ENCODE measurements at places on chromosomes 16 and 17.

- no peak for DNase-seq
Measured at GRCh38 chr16:59634951-59635350, 900.8 kb upstream of the GOT2 start.

DNA sequence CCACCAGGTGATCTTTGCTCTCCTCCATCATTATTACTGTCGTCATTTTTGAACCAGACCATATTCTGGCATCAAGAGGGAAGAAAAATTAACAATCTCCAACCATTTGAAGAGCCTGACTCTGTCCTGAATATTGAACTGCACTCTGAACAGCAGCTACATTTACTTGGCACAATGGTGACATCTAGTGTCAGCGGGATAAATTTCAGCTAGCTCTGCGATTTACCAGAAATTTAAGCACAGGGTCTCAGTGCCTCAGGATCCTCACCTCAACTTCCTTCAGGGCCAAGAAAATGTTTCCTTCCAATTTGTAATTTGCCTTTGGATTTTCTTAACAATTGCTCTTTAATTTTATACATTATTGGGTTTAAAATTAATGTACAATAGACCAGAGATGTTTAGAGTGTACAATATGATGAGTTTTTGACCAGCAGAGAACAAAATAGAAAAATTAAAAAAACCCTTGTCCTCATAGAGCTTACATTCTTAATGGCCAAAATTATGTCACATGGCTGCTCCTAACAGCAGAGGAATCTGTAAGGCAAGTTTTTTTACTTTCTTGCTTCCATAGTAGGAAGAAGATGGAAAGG lies 10.7 kb upstream of the ZNF19 start:
- peak; percentile 23 for DNase-seq

DNA sequence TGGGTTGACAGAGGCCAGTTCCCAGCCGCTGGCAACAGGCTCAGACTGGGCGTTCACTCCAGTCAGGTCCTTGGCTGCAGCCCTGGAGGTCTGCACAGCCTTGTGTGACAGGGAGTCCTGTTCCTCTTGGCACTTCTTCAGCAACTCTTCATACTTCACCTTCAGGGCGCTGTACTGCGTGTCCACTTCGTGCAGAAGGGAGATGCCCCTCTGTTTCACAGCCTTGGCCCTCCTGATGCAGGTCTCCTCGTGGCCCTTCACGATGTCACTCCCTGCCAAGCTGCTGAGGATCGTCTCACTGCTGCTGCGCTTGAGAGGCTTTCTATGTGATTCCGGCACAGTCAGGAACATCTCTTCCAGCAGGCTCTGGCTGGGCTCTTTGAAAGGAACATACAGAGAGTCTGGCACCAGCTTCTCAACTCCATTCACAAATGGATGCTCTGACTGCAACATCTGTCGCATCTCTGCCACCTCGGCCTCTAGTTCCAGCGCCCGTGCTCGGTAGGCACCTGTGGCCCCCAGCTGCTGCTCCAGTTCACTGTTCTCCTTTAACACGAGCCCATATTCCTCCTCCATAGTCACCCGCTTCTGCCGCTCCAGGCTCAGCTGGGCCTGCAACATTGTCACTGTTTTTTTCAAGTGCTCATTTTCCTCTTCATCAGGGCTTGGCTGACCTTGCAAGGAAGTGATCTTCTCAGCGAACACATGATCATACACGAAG lies 27.2 kb downstream of the CDR2 start:
- no peak for DNase-seq

DNA sequence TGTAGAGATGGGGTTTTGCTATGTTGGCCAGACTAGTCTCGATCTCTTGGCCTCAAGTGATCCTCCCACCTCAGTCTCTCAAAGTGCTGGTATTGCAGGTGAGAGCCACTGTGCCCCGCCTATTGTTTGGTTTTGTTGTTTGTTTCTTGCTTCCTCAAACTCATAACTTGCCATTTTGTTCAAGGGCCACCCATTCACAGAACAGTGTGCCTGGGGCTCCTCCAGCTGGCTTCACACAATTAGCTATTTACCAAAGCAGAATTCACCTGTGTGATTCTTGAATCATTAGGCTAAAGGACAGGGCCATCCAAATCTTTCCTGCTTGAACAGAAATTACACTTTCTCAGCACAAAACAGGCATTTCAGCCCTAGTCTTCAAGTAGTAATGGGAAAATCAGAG lies 7.2 kb downstream of the ABHD15 start:
- DNase-seq = peak; percentile 37

GRCh38 chr16:15894571-15895374 lies 6.4 kb upstream of the CEP20 start:
- no peak for DNase-seq

GRCh38 chr16:65788434-65789140 lies 577.9 kb upstream of the CDH5 start:
- no peak for DNase-seq

- DNase-seq = no peak
Measured at GRCh38 chr16:1963806-1964505, 670 bp downstream of the RPS2 start.

- DNase-seq = no peak
Measured at GRCh38 chr17:77165577-77165976, 24.8 kb downstream of the SEC14L1 start.

DNA sequence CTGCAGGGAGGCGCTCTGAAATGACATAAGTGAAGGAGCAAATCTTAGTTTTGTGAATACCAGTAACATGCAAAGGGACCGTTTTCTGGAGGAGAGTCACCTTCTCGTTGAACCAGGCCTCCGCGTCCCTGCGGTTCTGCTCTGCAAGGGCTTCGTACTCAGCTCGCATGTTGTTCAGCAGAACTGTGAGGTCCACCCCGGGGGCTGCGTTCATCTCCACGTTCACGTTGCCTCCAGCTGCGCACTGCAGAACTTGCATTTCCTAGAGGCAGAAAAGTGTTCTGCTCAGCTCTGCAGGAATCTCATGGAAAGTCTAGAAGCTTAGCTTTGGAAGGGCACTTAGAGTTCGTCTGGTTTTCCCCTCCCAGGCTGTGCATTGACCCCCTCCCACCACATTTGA lies 4.1 kb downstream of the KRT25 start:
- DNase-seq = no peak

DNA sequence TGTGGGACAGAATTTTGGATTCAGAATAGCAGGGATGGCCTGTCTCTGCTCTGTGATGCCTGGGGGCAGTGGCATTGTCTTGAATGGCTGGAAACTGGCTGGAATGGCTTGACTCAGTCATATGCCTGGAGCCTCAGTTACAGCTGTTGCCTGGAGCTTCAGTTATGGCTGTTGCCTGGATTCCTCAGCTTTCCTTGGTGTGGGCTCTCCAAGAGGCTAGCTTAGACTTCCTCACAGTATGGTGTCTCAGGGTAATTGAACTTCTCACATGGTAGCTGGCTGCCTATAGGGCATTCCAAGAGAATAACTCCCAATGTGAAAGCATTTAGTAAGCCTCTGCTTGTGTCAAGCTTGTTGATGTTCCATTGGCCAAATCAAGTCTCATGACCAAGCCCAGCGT lies 21.1 kb downstream of the KRT23 start:
- no peak for DNase-seq
